ENCODE measurements at places on chromosomes 7 and 10.

- no peak for DNase-seq
These were observed 84.7 kb downstream of the MMRN2 start for GRCh38 chr10:86872757-86873156.

DNA sequence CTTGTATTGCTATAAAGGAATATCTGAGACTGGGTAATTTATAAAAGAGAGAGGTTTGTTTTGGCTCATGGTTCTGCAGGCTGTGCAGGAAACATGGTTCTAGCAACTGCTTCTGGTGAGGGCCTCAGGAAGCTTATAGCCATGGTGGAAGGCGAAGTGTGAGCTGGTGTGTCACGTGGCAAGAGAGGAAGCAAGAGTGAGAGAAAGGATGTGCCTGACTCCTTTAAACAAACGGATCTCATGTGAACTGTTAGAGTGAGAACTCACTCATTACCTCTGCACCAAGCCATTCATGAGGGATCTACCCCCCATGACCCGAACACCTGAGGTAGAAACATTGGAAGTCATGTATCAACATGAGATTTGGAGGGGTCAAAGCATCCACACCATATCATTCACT, 7.7 kb upstream of the ITPRIP start:
- DNase-seq, result no peak

DNA sequence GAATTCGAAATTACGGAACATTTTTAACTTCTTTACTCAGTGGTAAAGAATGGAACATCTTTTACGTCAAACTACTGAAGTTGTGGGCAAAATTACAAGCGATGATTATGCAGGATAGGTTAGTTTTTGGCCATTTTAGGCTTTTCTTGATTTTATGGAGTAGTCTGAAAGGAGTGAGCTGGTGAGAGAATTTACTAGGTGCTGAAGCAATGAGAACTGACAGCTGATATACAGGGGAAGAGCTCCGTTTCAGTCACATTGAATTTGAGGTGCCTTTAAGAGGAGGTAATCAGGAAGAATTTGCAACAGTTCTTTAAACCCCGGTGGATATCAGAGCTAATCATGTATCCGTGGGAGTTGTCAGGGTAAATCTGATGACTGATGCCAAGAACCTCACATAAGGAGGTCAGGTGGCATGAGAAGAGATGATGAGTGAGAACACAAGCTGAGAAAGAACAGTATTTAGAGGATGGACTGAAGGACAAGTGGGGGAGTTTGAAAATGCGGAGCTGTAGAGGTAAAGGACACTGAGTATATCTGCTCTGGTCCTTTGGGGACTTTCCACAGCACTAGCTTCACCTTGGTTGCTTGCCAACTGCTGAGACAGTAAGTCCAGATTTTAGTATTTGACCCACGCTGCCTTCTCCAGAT, 104.3 kb downstream of the AHR start:
- DNase-seq, result peak; percentile 82

- no peak for DNase-seq
These were observed 497.4 kb downstream of the GRM8 start for GRCh38 chr7:126755381-126755780.

- no peak for DNase-seq
These were observed 744.9 kb downstream of the ANKRD7 start for GRCh38 chr7:118969370-118969769.

- no peak for DNase-seq
These were observed 19.3 kb downstream of the SEPTIN7 start for GRCh38 chr7:35819954-35820703.

DNA sequence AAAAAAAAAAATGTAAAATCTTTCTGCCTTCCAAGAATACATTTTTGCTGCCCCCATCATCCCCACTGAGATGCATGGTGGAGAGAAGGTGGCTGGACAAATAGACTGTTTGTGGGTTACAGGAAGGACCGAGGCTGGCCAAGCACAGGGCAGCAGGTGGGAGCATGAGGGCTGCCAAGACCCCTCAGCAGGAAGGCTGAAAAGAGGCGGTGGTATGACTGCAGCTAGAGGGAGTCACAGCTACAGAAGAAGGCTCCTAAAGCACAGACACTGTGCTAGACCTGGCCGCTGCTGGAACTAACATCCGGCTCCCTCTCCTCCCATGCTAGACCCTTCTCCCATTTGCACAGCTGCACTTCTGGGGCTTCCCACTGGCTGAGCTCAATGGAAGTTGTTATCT, 289.6 kb downstream of the TCERG1L start:
- DNase-seq, result no peak

- DNase-seq, result no peak
These were observed 847.3 kb downstream of the NRG3 start for GRCh38 chr10:82722273-82722672.

DNA sequence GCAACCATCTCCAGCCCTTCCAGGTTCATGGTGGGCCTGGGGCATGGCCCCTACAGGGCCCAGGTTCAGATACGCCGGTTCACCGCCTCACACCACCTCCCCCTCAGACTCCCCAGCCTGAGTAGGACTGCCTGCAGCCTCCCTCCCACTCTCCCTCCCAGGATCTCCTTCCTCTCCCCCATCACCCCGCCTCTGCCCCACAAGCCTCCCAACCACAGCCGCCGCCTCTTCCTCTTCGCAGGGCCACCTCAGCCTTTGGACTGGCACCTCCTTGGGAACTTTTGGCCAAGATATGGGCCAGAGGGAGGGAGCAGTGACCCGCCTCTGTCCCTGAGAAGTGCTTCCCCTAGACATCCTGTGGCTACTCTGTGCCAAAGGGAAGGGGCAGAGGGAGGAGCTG, 9.3 kb downstream of the KCNIP2 start:
- DNase-seq, result no peak

GRCh38 chr10:90889636-90890035, 17.9 kb downstream of the RPP30 start:
- DNase-seq, result no peak

- DNase-seq, result no peak
These were observed 164.3 kb downstream of the CELF2 start for GRCh38 chr10:11181978-11182377.

DNA sequence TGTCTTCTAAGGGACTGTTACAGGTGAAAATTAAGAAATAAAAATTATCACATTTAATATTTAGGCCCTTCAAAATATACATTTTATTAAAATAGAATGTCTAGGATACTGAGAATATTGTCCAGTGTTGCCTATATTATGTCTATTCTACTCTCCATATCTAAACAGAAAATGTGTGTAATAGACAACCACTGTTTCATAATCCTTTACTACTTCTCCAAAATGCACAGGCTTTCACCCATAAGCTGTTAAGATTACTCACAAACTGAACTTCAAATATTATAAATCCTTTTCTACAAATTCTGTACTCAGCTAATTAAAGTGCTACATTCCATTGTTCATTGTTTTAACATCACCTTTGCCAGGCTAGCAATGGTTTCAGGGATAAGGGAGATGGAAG, 56.7 kb upstream of the TFEC start:
- DNase-seq, result no peak

All from NCI-H226 (cell line).